ENCODE measurements at places on chromosomes 1 and 21.
A peak's percentile ranks its signal among the peaks of the same experiment; 100 is the strongest.

GRCh38 chr1:41009466-41009865 lies 12.1 kb downstream of the SLFNL1 start:
- DNase-seq: no peak

- DNase-seq: no peak
Observed at GRCh38 chr1:23202263-23202749, 15.0 kb downstream of the HTR1D start.

GRCh38 chr1:21734526-21734925 lies 48.4 kb downstream of the USP48 start:
- no peak for DNase-seq

DNA sequence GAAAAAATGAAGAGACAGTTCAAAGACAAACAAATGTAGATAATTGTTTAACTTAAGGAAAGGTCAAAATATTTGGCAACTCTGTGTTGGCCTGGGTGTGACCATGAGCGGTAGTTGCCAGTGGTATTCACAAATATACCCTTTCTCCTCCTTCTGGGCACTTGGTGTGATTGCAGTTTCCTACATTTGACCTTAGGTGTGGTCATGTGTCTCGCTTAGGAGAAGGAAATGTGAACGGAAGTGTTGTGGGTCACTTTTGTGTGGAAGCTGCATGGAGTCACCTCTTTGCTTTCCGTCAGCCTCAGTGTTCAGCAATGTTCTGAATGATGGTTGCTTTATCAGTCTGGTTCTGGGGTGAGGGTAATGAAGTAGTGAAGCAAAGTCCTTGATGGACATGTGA lies 3.4 kb upstream of the PCSK9 start:
- DNase-seq: no peak

GRCh38 chr1:47228644-47229030 lies 3.4 kb downstream of the TAL1 start:
- DNase-seq: no peak

GRCh38 chr1:41880950-41881885 lies 37.5 kb downstream of the HIVEP3 start:
- no peak for DNase-seq

GRCh38 chr21:35697321-35697808 lies 363.0 kb downstream of the SETD4 start:
- peak; percentile 49 for DNase-seq

- no peak for DNase-seq
Observed at GRCh38 chr1:64328193-64328592, 124.8 kb downstream of the UBE2U start.

GRCh38 chr1:79969886-79970285 lies 963.4 kb upstream of the ADGRL4 start:
- no peak for DNase-seq

- no peak for DNase-seq
Observed at GRCh38 chr1:162187687-162188276, 118.3 kb downstream of the NOS1AP start.

GRCh38 chr1:229759037-229759435 lies 133.0 kb downstream of the URB2 start:
- no peak for DNase-seq

GRCh38 chr1:217274416-217274815 lies 356.5 kb downstream of the GPATCH2 start:
- no peak for DNase-seq

- DNase-seq: no peak
Observed at GRCh38 chr1:110264430-110264829, 54.3 kb downstream of the KCNC4 start.

GRCh38 chr1:67058242-67058641 lies 4.3 kb upstream of the SLC35D1 start:
- DNase-seq: no peak

DNA sequence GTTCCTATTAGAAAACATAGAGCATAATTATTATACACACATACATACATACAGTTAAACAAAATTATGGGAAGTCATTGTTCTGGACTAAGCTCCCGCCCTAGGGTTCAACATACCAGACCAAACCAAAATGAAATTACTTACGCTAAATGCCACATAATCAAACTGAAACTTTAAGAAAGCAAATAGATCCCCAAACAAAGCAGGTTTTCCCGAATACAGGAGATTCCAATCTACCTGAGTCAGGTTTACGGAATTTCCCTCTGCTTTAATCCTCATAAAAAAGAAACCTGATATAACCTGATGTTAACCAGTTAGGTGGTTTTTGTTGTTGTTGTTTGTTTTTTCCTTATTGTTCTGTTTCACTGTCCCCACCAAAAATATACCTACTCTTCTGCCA lies 1886.9 kb downstream of the NCAM2 start:
- DNase-seq: no peak
